ENCODE measurements at places on chromosomes 5 and 9. TPM values are rescaled to one million over a fixed set of nuclear protein-coding genes. Genes with fewer than 3 reads are reported as not detected.

The PNPLA7 gene
- total RNA-seq, result 0.98 TPM

The PCDHA3 gene
- total RNA-seq, result 0.10 TPM

The TRIM7 gene
- total RNA-seq, result 56.2 TPM

The WHRN gene
- total RNA-seq, result 6.6 TPM

The CDKN2B gene
- not detected for total RNA-seq

The SH3GL2 gene
- not detected for total RNA-seq

The CCNI2 gene
- total RNA-seq, result not detected

The ISL1 gene
- total RNA-seq, result 1.6 TPM

The SLC44A1 gene
- 19.6 TPM for total RNA-seq

The PHF24 gene
- 0.07 TPM for total RNA-seq

The KIF24 gene
- total RNA-seq, result 1.5 TPM
